ENCODE measurements at places on chromosomes 12 and 14.

- DNase-seq = no peak
Measured at GRCh38 chr12:124888260-124888659, 24.6 kb upstream of the SCARB1 start.

GRCh38 chr12:48998497-48999353 is 450 bp downstream of the DDN start:
- no peak for DNase-seq

- no peak for DNase-seq
Measured at GRCh38 chr14:37864861-37865718, 269.7 kb downstream of the TTC6 start.

GRCh38 chr12:50614167-50614759 is 109.5 kb downstream of the DIP2B start:
- peak; percentile 57 for DNase-seq

DNA sequence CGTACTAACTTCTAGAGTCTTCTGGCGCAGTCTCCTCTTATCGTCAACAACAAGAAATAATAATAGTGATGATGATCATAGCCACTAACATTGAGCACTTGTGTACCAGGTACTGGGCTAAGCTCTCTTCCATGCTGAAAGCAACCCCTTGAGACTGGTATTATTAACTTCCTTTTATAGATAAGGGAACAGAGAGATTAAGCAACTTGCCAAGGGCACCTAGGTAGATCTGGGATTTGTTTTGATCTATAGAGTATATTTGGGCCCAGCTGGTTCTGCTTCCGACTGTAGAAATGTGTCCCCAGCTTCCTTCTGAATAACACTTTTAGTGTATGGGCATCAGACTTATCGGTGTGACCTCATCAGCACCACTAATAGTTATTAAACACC is 1.1 kb upstream of the ZNF219 start:
- DNase-seq = no peak

GRCh38 chr12:24952389-24952788 is 3.5 kb upstream of the BCAT1 start:
- DNase-seq = no peak

GRCh38 chr12:132343294-132344004 is 14.1 kb upstream of the GALNT9 start:
- peak; percentile 21 for DNase-seq

- DNase-seq = no peak
Measured at GRCh38 chr14:62053188-62053587, 291.0 kb downstream of the SNAPC1 start.

DNA sequence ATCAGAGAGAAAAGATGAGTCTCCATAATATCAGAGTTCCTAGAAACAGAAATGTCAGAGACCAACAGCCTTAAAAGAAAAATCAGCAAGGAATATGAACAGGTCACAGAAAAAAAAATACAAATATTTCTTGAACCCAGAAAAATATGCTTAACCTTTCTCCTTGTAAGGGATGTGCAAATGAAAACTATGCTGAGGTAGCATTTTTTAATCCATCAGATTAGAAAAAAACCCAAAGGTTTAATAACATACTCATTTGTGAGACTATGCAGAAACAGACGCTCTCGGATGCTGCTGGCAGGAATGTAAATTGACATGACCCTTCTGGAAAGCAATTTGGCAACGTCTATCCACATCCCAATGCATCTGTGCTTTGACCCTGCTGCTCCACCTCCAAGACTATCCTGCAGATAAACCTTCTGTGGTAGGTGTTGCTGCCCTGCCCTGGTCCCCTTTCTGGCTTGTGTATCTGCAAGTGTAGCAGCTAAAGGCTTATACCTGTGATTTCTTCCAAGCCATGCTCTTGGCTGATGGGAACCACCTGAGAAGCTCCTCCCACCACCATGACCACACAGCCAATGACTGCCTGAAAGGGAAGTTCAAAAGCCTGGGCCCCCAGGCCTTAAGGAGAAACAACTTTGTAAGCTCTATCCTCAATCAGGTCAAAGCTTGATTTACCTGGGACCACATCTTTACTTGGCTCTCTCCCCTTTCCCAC is 49.4 kb downstream of the LTBP2 start:
- peak; percentile 23 for DNase-seq

DNA sequence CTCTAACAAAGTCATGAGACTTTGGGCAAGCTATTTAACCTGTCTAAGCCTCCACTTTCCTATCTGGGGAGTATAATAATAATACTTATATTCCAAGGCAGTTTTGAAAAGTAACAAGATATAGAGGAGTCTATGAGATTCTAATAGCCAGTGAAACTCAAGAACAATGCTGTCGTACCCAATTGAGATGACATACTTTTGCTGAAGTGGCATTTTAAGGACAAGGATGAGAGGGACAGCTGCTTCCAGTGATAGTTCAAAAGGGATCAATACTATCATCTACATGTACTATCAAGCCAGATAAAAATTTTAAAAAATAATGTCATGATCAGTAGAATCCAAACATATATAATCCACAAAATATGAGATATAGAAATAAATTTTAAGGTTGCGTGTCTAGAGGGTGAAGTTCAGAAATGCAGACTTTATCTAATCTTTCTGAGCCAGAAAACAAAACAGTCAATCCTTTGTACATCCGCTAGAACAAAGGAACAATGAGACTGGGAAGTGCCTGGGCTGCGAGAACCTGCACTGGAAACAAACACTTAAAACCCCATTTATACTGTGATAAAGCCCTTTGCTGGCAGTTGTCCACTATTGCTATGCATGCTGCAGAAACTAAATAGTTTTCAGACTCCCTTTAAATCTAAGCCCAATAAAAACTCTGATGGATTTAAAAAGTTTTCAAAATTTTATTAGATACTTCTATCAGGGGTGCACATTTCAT is 38.6 kb downstream of the PTPRB start:
- DNase-seq = no peak

GRCh38 chr12:94145191-94145983 is 3.0 kb upstream of the PLXNC1 start:
- DNase-seq = peak; percentile 70
